Stimulated activated CD8-positive, alpha-beta memory T cell treated with anti-CD3 and anti-CD28 coated beads, Interleukin-2, amount 100 ng/mL, for 1 hour (primary cell): ENCODE measurements at places on chromosomes 11 and 22.

- DNase-seq, result no peak
Measured at GRCh38 chr11:108768964-108769363, 104.1 kb downstream of the DDX10 start.

GRCh38 chr22:31448382-31448781 lies 41.3 kb downstream of the EIF4ENIF1 start:
- no peak for DNase-seq

DNA sequence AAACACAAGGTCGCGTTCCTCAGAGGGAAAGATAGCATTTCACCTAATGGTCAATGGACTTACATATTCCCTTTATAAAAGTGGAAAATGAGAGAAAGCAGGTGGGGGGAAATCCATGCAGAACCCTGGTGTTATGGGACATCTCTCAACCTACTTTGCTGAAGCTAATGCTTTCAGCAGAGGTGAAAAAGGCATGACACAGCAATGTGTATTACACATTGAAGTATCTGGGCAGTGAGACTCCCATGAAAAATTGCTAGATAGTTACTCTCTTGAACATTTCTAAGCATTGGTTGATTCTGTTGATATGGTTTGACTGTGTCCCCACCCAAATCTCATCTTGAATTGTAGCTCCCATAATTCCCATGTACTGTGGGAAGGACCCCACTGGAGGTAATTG lies 60.0 kb upstream of the PICALM start:
- no peak for DNase-seq

DNA sequence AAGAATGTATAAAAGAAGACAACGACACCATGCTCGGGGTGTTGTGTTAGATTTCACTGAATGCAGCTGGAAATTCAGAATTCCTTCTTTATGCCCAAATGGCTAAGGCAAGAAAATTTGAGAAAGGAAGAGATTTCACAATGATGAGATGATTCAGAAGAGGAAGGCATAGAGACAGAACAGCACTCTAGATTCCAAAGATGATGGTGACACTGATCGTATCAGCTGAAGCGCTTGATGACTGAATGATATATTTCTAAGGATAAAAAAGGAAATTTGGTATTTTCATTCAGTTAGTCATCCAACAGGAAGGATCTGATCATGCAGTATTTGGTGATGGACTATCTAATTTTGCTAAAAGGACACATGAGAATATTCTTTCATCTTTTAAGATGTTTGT lies 189.2 kb downstream of the EFCAB6 start:
- DNase-seq, result no peak

GRCh38 chr11:98766903-98767302 lies 253.8 kb upstream of the CNTN5 start:
- no peak for DNase-seq

- DNase-seq, result no peak
Measured at GRCh38 chr11:45343444-45343843, 57.3 kb upstream of the SYT13 start.

GRCh38 chr11:57514538-57515331 lies 767 bp downstream of the SLC43A1 start:
- no peak for DNase-seq

DNA sequence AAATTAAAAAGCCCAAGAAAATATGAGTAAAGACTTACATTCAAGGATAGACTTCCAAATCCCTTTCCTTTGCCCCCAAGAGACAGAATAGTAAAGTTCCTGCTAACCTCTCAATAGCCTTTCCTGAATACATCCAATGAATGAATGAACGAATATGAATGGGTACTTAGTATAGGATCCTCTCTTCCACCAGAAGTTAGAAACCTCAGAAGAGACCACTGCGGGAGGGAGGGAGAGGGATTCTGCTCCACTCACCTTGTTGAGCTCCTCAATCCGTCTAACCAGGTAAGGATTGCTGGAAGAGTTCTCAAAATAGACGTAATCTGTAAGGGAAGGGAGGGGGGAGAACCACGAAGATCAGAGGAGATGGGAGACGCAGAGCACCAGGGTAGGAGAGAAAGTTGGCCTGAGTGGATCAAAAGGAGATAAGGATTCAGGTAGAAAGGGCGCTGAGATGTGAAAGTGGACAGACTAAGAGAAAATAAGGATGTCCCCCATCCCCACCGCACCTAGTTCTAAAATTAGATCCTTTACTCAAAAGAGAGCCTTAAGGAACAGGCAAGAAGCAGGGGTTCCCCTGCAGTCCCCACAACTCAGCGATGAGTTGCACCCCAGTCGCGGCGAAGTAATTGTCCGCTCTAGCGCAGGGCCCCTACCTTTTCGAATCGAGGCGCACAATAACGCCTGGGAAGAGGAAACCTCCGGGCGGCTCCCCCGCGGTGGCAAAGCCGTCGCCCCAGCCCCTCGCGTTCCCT lies 1.1 kb downstream of the MTA2 start:
- DNase-seq, result no peak
